Posterior vena cava (tissue), 2 donors: ENCODE measurements at places on chromosomes 1 and 21. TPM values are rescaled to one million over a fixed set of nuclear protein-coding genes. Genes with fewer than 3 reads are reported as not detected.

The SV2A gene
- 7.5 TPM for total RNA-seq

The NCF2 gene
- total RNA-seq = 26.2 TPM

The SLC9C2 gene
- total RNA-seq = not detected

The GPN2 gene
- 19.4 TPM for total RNA-seq

The NES gene
- 142 TPM for total RNA-seq

The PROX1 gene
- 13.7 TPM for total RNA-seq

The RHBG gene
- not detected for total RNA-seq

The CYP4A11 gene
- total RNA-seq = not detected

The SLFNL1 gene
- total RNA-seq = 0.38 TPM

The KIAA1614 gene
- total RNA-seq = 12.7 TPM

The MATN1 gene
- total RNA-seq = not detected

The CRNN gene
- not detected for total RNA-seq

The CRP gene
- 0.65 TPM for total RNA-seq

The INKA2 gene
- 12.4 TPM for total RNA-seq

The GPR157 gene
- 9.9 TPM for total RNA-seq

The PRKAA2 gene
- 60.8 TPM for total RNA-seq

The DNAH14 gene
- total RNA-seq = 4.0 TPM

The KIF14 gene
- 0.14 TPM for total RNA-seq

The NHLH1 gene
- total RNA-seq = 0.14 TPM

The IGSF3 gene
- 2.2 TPM for total RNA-seq

The DMRTA2 gene
- not detected for total RNA-seq

The OVAAL gene
- total RNA-seq = not detected

The AKR1A1 gene
- total RNA-seq = 97.2 TPM

The MFAP2 gene
- total RNA-seq = 39.0 TPM

The MTMR11 gene
- total RNA-seq = 18.4 TPM

The DPT gene
- total RNA-seq = 121 TPM

The ERICH3 gene
- 0.19 TPM for total RNA-seq

The SPRR2A gene
- not detected for total RNA-seq

The LINGO4 gene
- total RNA-seq = not detected

The JAM2 gene
- 18.9 TPM for total RNA-seq

The EXOC8 gene
- 12.5 TPM for total RNA-seq

The DCAF6 gene
- total RNA-seq = 50.2 TPM

The SSX2IP gene
- total RNA-seq = 4.7 TPM

The C1orf141 gene
- total RNA-seq = not detected

The RAB25 gene
- not detected for total RNA-seq

The PLEKHA6 gene
- 23.5 TPM for total RNA-seq

The CD52 gene
- total RNA-seq = 7.0 TPM

The CD5L gene
- total RNA-seq = 0.10 TPM

The FMN2 gene
- total RNA-seq = 2.1 TPM

The OR10J1 gene
- total RNA-seq = not detected

The BSND gene
- total RNA-seq = not detected

The EDN2 gene
- total RNA-seq = not detected

The HRNR gene
- total RNA-seq = 0.05 TPM

The VSIG8 gene
- total RNA-seq = 0.19 TPM

The DCST1 gene
- total RNA-seq = not detected
